ENCODE measurements at places on chromosomes 7 and 10.

DNA sequence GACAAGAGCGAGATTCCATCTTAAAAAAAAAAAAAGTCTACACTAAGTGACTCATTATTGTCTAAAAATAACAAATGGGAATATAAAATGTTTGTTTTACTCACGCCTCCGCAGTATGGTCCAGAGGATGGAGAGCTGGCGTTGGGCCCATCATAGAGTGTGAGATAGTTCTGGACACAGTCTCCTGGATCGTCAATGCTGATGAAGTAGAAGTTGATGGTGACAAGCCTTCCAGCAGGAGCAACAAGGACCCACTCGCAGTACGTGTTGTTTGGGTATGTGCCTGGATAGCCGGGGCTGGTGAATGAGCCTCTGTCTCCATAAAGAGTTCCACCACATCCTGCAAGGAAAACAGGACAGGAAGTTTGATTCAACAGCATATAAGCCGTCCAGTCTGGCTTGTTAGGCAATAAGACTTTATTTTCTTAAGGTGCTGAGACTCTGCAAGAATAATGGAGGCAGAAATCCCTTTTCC, 11.5 kb upstream of the RSU1 start:
- DNase-seq: no peak

- no peak for DNase-seq
Measured at GRCh38 chr10:119006451-119007210, 22.9 kb upstream of the NANOS1 start.

- peak; percentile 6 for DNase-seq
Measured at GRCh38 chr7:111384065-111384891, 178.0 kb downstream of the IMMP2L start.

GRCh38 chr10:3814838-3815220, 29.8 kb upstream of the KLF6 start:
- DNase-seq: no peak

- no peak for DNase-seq
Measured at GRCh38 chr10:101136007-101136707, 5.1 kb downstream of the TLX1 start.

DNA sequence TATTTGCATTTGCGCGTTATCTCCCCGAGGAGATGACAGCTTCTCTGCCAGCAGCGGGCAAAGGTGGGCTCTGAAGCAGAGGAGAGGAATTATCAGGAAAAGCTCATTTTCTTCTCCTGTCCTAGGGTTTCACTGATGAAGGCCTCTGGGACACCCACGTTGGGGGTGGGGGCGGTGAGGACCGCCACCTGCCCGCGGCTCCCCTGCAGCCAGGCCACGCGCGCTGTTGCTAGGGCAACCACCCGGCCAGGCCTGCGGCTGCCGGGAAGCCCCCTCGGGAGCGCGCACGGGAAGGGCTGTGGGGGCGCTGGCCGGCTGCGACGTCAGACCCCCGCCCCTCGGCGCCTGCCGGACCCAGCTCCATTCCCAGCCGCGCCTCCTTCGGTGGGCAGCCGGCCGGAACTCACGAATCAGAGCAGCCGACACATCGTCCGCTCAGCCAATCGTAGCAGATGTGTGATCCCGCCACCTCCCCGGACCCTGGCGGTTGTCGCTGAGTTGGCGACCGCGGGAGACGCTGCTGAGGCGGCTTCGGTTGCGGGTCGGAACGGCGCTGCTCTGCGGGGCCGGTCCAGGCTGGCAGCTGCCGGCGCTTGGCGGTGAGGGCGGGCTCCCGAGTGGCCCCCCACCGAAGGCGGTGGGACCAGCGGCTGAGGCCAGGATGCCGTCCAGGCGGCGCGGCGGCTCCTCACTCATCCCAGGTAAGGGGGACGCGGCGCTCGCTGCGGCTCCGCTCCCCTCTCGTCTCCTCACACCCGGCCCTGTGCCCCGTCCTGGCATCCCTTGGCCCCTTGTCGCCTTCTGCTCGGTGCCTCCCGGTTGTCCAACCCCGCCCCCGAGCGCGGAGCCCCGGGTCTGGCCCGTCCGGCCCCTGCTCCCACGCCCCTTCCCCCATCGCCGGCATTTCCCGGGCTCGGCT, at the start of gene TPST1:
Gene TPST1 (plus strand): TSS at position 513 of the 919 bp plus-strand sequence. CDS start 35,092 bp downstream, outside the sequence.
- peak; percentile 83 for DNase-seq

GRCh38 chr7:26543951-26544350, 252.3 kb downstream of the SNX10 start:
- no peak for DNase-seq

Data from activated CD4-positive, alpha-beta T cell treated with anti-CD3 and anti-CD28 coated beads, Interleukin-10, Interleukin-2, amounts not matched to agents 100 ng/mL and 50 ng/mL, durations not matched to agents 16 hours and 8 hours (primary cell).